ENCODE measurements at places on chromosomes 2 and 18. TPM values are rescaled to one million over a fixed set of nuclear protein-coding genes. Genes with fewer than 3 reads are reported as not detected.

IL1F10 gene
- not detected for total RNA-seq

RGPD3 gene
- total RNA-seq: 2.2 TPM

OR6B3 gene
- total RNA-seq: not detected

C2orf72 gene
- total RNA-seq: 0.36 TPM

REG1A gene
- total RNA-seq: not detected

ONECUT2 gene
- not detected for total RNA-seq

Measured in sigmoid colon (tissue), 7 donors.